ENCODE measurements at places on chromosomes 1 and 21.
A peak's percentile ranks its signal among the peaks of the same experiment; 100 is the strongest.

- H3K27ac ChIP-seq: peak overlapping the region; percentile 59
- no peak overlapping the region for H3K4me3 ChIP-seq
- peaks cover 18% of the 10 kb centered on the region for H3K4me1 ChIP-seq
- DNase-seq: peak; percentile 77
- H3K27me3 ChIP-seq: no peaks in the 10 kb centered on the region
Measured at GRCh38 chr1:91608876-91609275, 108.2 kb downstream of the CDC7 start.

- no peaks in the 10 kb centered on the region for H3K4me1 ChIP-seq
- no peak overlapping the region for H3K27ac ChIP-seq
- no peaks in the 10 kb centered on the region for H3K36me3 ChIP-seq
- no peak for DNase-seq
- H3K27me3 ChIP-seq: no peaks in the 10 kb centered on the region
Measured at GRCh38 chr1:233530665-233531386, 83.1 kb upstream of the KCNK1 start.

DNA sequence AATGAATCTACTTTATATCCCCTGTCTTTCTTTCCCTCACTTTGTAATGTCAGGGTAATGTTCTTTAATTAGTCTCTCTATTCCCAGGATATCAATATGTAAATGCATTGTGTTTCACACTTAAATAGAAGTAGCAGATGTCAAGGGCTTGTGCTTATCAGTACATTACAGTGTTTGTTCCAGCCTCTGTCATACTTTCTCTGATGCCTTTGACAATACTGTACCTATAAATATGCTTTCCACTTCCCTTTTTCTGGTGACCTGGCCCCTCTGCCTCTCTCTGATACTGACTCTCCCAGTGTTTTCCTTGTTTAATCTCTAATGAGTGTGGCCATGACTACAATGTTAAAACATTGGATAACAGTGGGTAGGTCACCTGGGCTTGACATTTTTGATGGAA, 862.0 kb upstream of the NEGR1 start:
- no peak for DNase-seq
- no peak overlapping the region for H3K4me3 ChIP-seq
- H3K27ac ChIP-seq: no peak overlapping the region
- no peaks in the 10 kb centered on the region for H3K27me3 ChIP-seq
- no peaks in the 10 kb centered on the region for H3K36me3 ChIP-seq

GRCh38 chr1:200888349-200888838, 6.3 kb upstream of the INAVA start:
- peak; percentile 51 for DNase-seq
- H3K4me3 ChIP-seq: no peak overlapping the region
- peaks cover 26% of the 10 kb centered on the region for H3K4me1 ChIP-seq
- H3K36me3 ChIP-seq: no peaks in the 10 kb centered on the region
- no peak overlapping the region for H3K27ac ChIP-seq
- no peaks in the 10 kb centered on the region for H3K27me3 ChIP-seq

DNA sequence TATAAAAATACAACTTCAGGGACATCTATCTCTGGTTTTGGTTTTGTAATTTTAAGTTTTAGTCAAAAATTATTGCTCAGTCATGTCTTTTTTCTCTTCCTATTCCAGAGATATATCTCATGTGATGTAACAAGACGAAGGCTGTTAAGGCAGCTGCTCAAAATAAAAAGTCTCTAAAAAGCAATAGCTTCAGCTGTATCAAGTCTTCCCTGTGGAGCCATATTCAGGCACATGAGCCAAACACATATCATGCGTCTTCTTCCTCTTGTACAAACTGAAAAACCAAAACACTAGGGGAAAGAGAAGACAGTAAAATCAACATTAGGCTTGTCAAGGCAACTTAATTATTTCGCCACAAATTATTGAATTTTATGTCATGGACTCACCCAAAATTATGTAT, 240.7 kb downstream of the NRIP1 start:
- no peak overlapping the region for H3K27ac ChIP-seq
- no peak for DNase-seq
- H3K27me3 ChIP-seq: no peaks in the 10 kb centered on the region
- H3K4me1 ChIP-seq: no peaks in the 10 kb centered on the region

DNA sequence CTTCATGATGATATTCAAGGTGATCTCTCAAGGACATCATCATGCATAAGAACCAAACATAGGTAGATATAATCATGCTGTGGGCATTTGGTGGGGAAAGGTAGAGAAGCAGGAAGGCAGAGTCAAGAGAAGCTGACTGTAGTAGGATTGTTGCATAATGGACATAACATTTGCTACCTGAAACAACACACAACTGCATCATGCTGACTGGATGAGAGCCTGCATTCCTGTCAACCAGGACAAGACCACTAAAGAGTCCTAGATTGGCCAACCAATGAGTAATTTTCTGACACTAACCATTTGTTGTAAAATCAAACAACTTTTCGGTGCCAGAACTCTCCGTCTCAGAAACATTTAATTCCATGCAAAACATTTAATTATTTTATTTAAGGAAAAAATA, 377.2 kb downstream of the PLPP3 start:
- H3K27me3 ChIP-seq: no peaks in the 10 kb centered on the region
- H3K4me3 ChIP-seq: no peak overlapping the region
- H3K27ac ChIP-seq: no peak overlapping the region
- H3K4me1 ChIP-seq: peaks cover 6% of the 10 kb centered on the region
- DNase-seq: no peak

- no peak overlapping the region for H3K27ac ChIP-seq
- no peaks in the 10 kb centered on the region for H3K4me1 ChIP-seq
- no peak for DNase-seq
- no peaks in the 10 kb centered on the region for H3K27me3 ChIP-seq
Measured at GRCh38 chr1:162609306-162609705, 23.0 kb upstream of the DDR2 start.

GRCh38 chr1:146019231-146020057, 2.1 kb downstream of the HJV start:
- H3K36me3 ChIP-seq: no peaks in the 10 kb centered on the region

DNA sequence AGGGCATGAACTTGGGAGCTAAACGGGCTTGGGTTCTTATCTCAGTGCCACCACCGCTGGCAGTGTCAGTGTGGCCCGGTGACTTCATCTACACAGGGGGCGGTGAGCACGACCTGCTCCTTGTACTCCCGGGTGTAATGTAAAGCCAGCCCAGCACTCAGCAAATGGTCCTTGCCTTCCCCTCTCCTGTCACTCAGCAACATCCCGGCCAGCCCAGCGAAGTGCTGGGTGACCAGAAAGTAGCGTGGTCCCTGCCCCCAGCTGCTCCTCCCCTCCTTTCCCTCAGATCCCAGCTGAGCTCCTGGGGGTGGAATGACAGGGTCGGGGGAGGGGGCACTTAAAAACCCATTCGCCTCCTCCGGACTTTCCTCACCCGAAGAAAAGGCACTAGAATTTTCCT, 7.2 kb downstream of the KCNN3 start:
- H3K4me3 ChIP-seq: no peak overlapping the region
- no peaks in the 10 kb centered on the region for H3K36me3 ChIP-seq
- no peak overlapping the region for H3K27ac ChIP-seq
- H3K27me3 ChIP-seq: no peaks in the 10 kb centered on the region
- no peaks in the 10 kb centered on the region for H3K4me1 ChIP-seq

- H3K4me3 ChIP-seq: no peak overlapping the region
- H3K36me3 ChIP-seq: no peaks in the 10 kb centered on the region
- no peak overlapping the region for H3K27ac ChIP-seq
- DNase-seq: no peak
- no peaks in the 10 kb centered on the region for H3K27me3 ChIP-seq
Measured at GRCh38 chr1:53134961-53135734, 7.3 kb downstream of the SLC1A7 start.

- no peak for DNase-seq
- H3K27me3 ChIP-seq: no peaks in the 10 kb centered on the region
- H3K4me1 ChIP-seq: no peaks in the 10 kb centered on the region
- H3K36me3 ChIP-seq: no peaks in the 10 kb centered on the region
- no peak overlapping the region for H3K27ac ChIP-seq
Measured at GRCh38 chr1:7564137-7564536, 207.0 kb upstream of the VAMP3 start.

DNA sequence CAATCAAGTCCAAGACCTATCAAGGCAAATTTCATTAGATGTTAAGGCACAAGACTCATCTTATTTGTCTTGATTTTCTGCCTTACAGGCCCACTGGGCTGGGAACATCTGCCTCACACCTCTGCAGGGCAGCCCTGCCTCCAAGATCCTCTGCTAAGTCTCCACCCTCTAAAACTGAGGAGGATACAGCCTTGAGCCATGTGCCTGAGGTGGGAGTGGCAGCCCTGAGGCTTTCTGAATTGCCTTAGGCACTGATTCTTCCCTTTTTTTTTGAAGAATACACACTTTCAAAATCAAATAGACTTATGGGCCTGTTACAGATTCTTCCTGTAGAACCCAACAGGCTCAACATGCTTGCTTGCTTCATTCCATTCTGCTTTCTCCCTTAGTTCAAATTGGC, 544.3 kb upstream of the ADAMTS5 start:
- H3K36me3 ChIP-seq: no peaks in the 10 kb centered on the region
- no peak overlapping the region for H3K27ac ChIP-seq
- H3K27me3 ChIP-seq: no peaks in the 10 kb centered on the region
- H3K4me1 ChIP-seq: no peaks in the 10 kb centered on the region
- H3K4me3 ChIP-seq: no peak overlapping the region

DNA sequence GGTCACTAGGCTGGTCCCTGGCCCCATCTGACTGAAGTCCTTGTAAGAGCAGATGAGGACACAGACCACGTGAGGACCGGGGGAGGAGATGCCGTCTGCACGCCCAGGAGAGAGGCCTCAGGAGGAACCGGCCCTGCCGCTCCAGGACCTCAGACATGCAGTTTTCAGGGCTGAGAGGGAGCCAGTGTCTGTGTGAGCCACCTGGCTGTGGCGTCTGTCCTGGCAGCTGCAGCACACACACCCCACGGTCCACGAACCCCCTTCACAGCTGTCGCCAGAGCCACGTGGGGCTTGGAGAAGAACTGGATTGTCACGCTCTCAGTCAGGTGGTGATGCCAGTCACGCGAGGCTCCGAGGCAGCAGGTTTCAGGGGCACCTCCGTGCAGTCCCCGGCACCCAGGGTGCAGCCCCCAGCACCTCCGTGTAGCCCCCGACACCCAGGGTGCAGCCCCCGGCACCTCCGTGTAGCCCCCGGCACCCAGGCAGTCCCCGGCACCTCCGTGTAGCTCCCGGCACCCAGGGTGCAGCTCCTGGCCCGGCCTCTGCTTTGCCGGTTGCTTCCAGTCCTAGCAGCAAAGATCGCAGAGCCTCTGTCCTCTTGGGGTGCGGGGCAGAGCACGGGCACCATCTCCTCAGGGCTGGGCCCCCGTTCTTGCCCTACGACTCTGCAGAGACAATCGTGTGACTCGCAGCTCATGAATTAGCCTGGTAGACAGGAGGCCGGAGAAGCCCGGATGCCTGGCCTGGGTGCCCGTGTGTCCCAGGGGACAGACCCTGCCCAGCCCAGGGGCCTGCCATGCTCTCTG, 19.0 kb upstream of the SUMO3 start:
- no peak overlapping the region for H3K27ac ChIP-seq
- no peak overlapping the region for H3K4me3 ChIP-seq
- no peaks in the 10 kb centered on the region for H3K36me3 ChIP-seq
- DNase-seq: peak; percentile 45
- H3K4me1 ChIP-seq: peaks cover 5% of the 10 kb centered on the region
- H3K27me3 ChIP-seq: no peaks in the 10 kb centered on the region

GRCh38 chr1:68429233-68429808, 20.4 kb downstream of the RPE65 start:
- H3K4me3 ChIP-seq: no peak overlapping the region
- H3K4me1 ChIP-seq: no peaks in the 10 kb centered on the region
- no peak overlapping the region for H3K27ac ChIP-seq
- DNase-seq: no peak
- no peaks in the 10 kb centered on the region for H3K36me3 ChIP-seq
- no peaks in the 10 kb centered on the region for H3K27me3 ChIP-seq

GRCh38 chr1:162079030-162079429, 9.5 kb downstream of the NOS1AP start:
- H3K27ac ChIP-seq: no peak overlapping the region
- no peak for DNase-seq
- no peaks in the 10 kb centered on the region for H3K4me1 ChIP-seq
- H3K27me3 ChIP-seq: no peaks in the 10 kb centered on the region

DNA sequence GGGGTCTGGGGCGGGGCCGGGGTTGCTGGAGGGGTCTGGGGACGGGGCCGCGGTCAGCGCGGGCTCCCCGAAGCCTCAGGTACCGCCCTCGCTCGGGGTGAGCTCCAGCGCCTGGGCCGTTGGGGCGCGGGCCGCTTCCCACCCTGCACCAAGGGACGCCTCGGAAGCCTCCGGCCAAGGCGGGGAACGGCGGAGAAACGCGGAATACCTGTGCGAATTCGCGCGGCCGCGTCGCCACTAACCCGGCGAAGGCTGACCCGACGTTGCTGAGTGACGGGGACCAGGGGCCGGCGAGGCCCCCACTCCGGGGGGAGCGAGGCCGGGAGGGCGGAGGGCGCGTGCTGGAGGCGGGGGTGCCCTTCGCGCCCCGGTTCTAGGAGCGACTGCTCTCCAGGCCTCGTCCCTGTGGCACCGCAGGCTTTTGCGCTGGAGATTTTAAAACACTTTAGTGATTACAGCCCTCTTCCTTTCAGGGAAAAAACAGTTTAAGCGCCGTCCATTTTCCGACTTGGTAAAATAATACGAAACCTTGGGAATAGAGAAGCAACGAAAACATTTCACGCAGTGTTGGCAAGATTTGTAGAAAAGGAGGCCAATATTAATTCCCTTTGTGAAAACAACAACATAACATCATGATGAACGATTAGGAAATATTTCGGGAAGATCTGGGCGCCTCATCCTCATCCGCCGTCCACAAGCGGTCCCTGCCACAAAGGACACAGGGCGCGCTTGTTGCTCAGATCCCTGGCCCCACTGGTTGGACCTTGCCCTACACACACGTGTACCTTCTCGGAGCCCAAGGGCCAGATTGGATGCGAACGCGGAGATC, 971 bp upstream of the GNG4 start:
- H3K36me3 ChIP-seq: no peaks in the 10 kb centered on the region
- peak; percentile 47 for DNase-seq
- H3K27ac ChIP-seq: no peak overlapping the region
- peaks cover 13% of the 10 kb centered on the region for H3K4me1 ChIP-seq
- peaks cover 23% of the 10 kb centered on the region for H3K27me3 ChIP-seq

DNA sequence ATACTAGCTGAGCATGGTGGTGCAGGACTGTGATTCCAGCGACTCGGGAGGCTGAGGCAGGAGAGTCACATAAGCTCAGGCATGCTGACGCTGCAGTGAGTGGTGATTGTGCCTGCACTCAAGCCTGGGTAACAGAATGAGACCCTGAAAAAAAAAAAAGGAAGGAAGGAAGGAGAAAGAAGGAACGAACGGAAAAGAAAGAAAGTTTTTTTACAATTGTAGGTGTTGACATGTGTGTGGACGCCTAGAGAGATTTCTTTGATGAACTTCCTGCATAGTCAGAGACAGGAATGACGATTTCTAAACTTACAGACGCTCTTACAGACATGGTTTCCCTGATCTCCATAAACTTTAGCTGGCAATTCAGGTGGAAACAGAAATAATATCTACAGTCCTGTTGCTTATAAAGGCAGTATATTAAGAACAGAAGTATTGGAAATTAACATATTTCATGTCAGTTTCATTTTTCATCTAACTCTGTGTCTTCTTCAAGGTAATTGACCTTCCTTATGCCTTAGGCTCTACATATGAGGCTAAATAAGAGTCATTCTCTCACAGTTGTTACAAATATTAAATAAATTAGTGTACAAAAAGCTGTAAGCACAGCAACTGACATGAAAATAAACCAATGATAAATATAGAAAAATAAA, 4.1 kb downstream of the SAMSN1 start:
- no peak overlapping the region for H3K4me3 ChIP-seq
- no peak for DNase-seq
- H3K4me1 ChIP-seq: no peaks in the 10 kb centered on the region

- H3K27me3 ChIP-seq: no peaks in the 10 kb centered on the region
- no peaks in the 10 kb centered on the region for H3K36me3 ChIP-seq
- H3K4me1 ChIP-seq: no peaks in the 10 kb centered on the region
- DNase-seq: no peak
Measured at GRCh38 chr1:220970311-220970710, 91.1 kb downstream of the HLX start.
